Activated CD4-positive, CD25-positive, alpha-beta regulatory T cell treated with anti-CD3 and anti-CD28 coated beads, Interleukin-2, amount 50 U/mL, for 16 hours (primary cell): ENCODE measurements at places on chromosomes 1 and 21.

DNA sequence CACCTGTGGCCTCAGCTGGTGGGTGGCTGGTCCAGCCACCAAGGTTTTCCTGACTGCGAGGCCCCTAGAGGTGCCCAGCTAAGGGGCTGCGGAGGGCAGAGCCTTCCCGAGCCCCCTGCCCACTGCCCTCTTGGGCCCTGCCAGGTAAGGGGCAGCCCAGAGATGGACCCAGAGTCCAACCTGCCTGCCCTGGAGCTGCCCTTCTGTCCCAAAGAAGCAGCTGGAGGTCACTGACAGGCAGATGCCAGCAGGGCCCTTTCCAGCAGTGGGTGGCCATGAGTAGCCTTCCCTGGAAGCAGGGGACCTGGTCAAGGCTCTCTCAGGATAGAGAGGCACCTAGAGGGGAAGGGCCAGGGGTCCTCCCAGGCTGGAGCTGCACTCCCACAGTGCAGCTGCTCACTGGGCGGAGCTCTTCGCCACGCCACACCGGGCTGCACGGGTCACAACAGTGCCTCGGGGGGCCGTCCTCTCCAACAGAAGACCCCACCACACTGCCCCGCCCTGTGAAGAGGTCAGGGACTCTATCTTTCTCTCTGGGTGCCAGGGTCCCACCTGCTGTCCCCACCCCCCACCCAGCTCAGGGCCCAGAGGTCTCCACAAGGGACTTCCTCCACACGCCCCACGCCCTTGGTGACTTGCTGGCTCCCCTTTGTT, 10.9 kb upstream of the GNB1 start:
- DNase-seq = no peak

DNA sequence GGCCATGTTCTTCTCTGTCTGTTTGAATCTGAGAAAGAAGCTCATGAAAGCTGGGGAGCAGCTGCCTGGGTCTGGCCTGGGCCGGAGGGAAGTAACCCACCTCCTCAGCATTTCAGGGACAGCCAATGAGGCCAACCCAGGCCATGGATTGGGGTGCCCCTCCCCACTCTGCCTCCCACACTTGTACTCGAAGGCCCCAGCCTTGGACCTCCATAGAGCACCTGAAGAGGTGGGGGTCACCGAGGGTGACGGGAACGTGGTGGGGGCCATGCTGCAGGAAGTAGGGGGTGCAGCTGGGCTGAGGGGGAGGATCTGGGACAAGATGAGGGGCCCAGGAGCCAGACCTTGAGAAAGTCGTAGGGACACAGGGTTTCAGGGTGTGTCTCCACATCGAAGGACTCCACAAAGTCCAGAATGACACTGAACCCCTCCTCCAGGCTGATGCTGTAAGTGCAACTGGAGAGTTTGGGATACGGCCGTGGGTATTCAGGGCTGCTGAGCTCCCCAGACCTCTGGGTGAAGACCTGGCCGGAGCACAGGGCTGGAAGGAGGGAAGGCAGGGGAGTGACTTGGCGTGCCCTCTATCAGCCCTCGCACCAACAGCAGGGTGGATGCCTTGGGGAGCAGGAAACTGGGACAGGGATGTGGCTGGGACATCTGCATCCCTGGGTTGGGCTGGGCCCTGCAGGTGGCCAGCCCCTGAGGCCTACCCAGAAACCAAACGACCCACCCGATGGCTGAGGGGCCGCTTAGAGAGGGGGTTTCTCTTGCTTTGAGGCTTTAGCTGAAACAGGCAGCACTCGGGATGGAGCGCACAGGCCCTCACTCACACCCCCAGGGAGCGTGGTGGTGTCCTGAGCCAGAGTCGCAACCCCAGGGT, 3.8 kb downstream of the MASP2 start:
- DNase-seq = no peak

- DNase-seq = no peak
Observed at GRCh38 chr1:12461754-12462153, 156.3 kb downstream of the DHRS3 start.

DNA sequence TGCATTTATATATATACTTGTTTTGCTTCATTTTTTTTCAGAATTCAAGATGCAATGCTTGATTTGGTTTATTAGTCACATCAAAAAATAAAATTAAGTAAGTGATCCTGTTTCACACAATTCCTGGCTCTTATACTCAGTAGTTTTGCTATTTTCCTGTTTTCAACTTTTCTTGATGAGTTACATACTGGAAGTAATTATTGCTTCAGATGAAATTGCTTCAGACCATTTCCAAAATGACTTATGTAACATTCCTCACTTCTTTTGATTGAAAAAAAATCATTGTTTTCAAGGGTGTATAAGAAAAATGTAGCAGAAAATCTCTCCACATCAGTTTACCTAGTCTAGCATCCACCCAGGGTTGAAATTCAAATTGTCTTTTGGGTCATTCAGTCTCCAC, 65.0 kb downstream of the RGS2 start:
- no peak for DNase-seq

- no peak for DNase-seq
Observed at GRCh38 chr1:63005812-63006211, 221.9 kb downstream of the ATG4C start.

- DNase-seq = no peak
Observed at GRCh38 chr1:225750875-225751824, 26.5 kb upstream of the SRP9 start.

DNA sequence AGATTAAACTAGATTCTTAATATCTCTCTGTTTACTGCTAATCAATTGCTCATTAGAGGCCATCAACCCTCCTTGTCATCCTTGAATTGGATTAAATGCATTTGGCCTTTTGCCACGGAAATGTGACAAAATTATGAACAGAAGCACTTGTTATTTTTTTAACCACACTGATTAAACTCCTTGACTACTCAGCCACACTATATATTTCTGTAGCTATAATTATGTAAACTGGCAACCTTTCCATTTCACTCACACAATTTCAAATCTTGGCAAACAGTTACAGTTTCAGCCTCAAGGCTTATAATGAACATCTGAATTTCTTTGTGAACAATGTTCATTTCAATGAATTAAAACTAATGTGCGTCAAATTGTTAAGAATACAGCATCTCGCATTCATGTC, 10.1 kb downstream of the ADAMTS5 start:
- DNase-seq = no peak

GRCh38 chr1:190667914-190668313, 190.2 kb upstream of the BRINP3 start:
- DNase-seq = no peak

DNA sequence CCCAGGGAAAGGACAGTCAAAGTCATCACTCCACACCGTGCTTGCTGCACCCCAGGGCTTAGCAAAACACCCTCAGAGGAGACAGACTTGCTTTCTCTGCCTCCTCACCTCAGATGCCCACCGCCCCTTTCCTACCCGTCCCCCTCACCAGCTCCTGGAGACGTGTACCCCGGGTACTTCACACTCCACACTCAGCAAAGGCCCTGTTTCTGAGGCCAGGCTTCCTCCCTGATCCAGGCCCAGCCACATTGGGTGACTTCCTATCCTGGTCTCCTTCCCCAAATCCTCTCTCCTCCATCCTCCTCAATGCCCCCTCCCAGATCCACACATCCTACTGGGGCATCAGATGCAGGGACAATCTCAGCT, 116.7 kb downstream of the DMRTB1 start:
- DNase-seq = no peak

DNA sequence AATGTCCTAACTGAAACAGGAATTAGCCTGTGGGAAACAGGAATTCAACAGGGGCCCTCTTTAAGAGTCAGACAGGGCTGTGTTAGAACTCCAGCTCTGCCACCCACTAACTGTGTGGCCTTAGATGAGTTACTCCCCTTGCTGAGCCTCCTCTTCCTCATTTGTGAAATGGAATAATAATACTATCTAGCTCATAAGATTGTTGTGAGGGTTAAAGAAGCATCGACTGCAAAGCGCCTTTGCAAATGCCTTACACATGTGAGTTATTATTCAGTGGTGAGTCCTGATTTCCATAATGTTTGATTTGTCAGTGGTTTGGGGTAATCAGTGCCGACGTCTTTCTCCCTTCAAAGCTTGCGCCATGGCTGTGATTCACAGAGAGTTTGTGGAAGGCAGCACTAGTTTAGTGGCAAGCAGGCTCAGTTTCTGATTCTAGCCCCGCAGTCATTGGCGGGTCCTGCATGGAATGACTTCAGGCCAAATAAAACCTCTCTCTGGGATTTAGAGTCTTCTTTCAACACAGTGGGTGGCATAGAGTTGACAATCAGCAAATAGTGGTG, 388.5 kb downstream of the PLPP3 start:
- DNase-seq = no peak

DNA sequence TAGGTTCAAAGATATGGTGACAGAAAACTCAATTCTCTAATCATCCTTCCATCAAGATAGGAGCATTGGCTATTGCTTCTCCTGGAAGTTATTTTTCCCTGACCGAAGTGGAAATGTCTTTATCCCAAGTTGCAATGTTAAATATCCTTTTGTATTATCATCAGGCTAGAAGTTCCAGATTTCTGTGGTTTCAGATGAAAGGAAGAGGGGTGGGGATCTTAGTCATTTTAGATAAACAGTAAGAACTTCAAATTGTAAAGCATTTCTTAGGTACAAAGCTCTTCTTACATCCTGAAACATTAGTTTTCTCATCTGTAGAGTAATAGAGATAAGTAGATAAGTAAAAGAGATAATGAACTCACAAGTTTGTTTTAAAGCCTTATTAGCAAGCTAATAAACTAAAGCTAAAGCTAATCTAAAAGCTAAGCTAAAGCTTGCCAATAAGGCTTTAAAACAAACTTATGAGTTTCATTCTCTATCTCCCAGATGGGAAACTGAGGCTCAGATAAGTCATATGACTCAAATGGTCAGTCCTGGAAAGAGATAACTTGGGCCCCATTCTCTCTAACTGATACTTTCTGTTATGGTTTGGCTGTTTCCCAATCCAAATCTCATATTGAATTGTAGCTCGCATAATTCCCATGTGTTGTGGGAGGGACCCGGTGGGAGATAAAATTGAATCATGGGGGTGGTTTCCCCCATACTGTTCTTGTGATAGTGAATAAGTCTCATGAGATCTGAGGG, 99.2 kb upstream of the KCNK2 start:
- no peak for DNase-seq

DNA sequence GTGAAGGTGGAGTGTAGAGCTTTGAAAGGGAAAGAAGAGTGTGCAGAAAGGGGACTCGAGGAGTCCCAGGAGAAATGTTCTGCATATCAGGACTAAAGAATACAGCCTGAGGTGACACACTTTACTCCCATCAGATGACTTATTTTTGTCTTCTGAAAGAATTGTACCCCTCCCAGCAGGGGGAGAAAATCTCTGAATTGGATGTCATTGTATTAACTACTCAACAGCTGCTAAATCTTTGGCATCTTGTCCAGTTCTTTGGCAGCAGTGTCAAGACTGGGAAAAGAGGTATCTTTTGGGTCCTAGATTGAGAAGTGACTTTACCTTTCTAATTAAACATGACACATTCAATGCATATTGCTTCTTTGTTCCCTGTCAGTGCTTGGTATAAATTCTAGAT, 18.9 kb downstream of the UBE4B start:
- DNase-seq = no peak

DNA sequence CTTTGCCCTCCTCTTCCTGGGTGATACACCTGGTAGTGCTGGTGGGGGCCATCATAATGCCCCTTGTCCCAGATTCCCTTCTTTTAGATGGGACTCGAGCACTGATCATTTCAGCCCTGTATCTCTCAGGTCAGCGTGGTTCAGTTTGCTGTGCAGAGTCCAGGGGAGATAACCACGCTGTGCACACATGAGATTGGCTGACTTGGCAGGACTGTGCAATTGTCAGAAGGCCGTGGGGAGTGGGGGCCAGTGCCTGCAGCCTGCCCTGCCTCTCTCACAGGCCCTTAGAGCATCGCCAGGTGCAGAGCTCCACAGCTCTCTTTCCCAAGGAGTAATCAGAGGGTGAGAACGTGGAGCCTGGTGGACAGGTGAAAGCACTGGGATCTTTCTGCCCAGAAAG, 15.2 kb downstream of the EPHX1 start:
- no peak for DNase-seq

GRCh38 chr1:27528818-27529703, 39.1 kb upstream of the WASF2 start:
- DNase-seq = no peak

GRCh38 chr1:7781501-7781900, 2.6 kb upstream of the PER3 start:
- DNase-seq = no peak

GRCh38 chr1:98386675-98387440, 274.7 kb upstream of the SNX7 start:
- DNase-seq = no peak

DNA sequence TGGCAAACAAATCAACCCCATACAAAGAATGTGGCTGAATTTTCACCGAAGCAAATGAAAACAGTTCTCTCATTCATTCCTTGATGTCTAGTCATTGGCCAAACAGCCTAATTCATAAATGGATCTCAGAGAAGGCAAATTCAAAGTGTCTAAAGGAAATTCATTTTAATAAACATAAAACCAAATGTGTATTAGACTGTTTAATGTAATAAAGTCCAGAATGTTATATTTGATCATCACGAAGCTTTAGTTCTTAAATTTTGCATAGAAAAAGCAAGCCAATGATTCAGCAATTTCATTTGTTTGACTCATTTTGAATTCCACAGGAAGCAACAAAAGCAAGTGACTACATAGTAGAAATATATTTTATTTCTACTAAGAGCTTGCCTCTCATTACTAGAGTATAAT, 379.2 kb upstream of the ADAMTS5 start:
- no peak for DNase-seq

- DNase-seq = no peak
Observed at GRCh38 chr1:14875524-14876509, 277.3 kb downstream of the KAZN start.

GRCh38 chr1:102163799-102164198, 167.1 kb upstream of the OLFM3 start:
- DNase-seq = no peak

DNA sequence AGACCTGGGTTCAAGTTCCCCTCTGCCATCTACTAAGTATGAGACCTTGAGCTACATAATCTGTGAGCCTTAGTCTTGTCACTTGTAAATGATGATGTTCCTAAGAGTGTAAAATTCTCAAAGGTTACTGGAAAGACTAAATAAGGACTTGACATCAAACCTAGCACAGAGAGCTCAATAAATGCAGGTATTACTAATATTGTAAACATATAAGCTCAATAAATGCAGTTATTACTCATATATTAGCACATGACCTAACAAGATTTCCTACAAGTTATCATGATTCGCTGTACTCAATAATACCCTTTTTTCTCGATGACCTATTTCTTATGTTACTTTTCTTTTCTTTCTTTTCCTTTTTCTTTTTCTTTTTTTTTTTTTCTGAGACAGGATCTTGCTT, 174.9 kb downstream of the ZNF281 start:
- no peak for DNase-seq
